ENCODE measurements at places on chromosomes 5 and 9.

- DNase-seq: no peak
Observed at GRCh38 chr5:59115345-59115744, 532.5 kb downstream of the RAB3C start.

DNA sequence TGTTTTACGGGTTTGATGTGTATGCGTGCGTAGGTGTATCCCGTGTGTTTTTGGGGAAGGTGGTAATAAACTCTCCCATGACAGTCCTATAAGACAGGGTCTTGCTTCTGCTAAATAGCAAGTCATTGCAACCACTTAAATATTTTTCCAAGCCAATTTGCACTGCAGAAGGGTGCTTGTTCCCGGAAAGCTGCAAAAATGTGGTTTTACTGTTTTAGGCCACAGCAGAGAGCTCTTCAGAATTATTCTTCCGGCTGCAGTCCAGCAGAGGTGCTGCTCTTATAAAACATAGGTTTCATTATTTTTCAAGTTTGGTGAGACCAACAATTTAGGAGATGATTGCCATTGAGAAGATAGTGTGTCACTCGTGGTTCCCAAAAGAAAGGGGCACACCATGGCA is 192.8 kb downstream of the NTRK2 start:
- no peak for DNase-seq

DNA sequence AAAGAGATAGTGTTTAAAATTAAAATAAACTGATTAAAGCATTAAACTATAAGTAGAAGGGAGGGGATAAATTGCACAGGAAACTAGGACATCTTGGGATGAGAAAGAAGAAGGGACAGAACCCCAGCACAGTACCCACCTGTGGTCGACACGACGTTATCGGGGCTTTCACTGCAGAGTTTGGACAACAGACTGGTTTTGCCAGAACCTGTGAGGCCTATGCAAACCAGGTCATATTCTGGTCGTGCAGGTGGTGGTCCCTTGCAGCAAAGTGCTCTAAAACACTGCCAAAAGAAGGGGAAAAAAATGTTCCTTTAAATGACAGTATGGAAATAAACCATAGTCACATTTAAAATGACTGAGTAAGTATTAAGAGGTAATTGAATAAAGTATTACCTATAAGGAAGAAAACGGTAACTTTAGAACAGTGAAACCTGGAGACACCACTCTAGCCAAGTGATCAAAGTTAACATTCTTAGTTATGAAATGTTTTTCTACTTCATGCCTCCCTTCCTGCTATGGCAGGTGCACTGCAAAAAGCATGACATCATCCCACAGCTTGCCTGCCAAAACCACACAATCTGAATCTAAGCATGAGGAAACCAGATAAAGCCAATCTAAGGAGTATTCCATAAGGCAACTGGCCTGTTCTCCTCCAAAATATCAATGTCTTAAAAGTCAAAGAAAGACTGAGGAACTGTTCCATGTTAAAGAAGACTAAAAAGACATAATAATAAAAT is 138.6 kb downstream of the ARL15 start:
- no peak for DNase-seq

GRCh38 chr9:135737840-135738521 is 36.0 kb downstream of the KCNT1 start:
- no peak for DNase-seq

- no peak for DNase-seq
Observed at GRCh38 chr9:137626464-137626863, 7.7 kb downstream of the EHMT1 start.

DNA sequence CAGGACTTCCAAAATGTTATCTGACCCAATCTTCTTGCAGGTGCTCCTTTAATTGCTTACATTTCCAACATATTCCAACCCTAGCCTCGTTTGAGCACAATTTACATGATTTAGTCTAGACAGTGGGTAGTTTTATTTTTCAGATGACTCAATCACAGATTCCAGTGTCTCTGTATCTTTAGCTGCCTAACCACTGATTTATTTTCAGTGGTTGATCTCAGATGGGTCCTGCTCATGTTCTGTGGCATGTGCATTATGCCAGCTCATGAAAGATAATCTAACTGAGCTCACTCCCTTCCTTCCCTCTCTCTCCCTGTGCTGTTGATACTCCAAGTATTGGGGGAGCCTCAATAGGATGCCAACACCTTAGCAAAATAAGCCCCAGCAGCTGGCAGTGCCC is 106.1 kb upstream of the ICE1 start:
- DNase-seq: no peak

Measured in AG04449 (cell line).